ENCODE measurements at places on chromosomes 12 and 14.

GRCh38 chr12:65891219-65891618 lies 66.9 kb downstream of the HMGA2 start:
- DNase-seq, result no peak

DNA sequence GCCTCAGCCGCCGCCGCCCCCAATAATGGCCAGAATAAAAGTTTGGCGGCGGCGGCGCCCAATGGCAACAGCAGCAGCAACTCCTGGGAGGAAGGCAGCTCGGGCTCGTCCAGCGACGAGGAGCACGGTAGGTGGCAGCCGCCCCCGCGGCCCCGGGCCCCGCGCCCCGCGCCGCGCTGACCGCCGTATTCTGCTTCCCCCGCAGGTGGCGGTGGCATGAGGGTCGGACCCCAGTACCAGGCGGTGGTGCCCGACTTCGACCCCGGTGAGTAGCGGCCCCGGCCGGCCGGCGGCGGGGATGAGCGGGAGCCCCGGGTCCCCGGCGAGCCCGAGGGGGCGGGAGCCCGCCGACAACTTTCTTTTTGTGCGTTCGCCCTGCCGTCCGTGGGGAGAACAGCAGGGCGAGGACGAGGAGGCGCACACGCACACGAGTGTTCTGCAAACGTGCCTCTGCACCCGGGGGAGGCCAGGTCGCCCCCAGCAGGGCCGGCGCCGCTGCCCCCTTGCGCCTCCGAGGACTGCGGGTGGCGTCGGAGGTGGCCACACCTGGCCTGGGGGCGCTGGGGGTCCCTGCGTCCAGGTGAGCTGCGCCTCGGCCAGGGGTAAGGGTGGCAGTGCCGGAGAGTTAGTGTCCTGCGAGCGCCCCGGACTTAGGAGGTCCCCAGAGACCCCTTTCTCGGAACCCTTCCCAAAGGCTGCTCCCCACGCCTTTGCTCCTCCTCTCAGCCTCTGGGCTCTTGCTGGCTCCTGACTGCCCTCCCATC lies 794 bp downstream of the RCOR1 start:
- DNase-seq, result no peak

- DNase-seq, result no peak
Measured at GRCh38 chr12:115185506-115185905, 501.5 kb upstream of the TBX3 start.

DNA sequence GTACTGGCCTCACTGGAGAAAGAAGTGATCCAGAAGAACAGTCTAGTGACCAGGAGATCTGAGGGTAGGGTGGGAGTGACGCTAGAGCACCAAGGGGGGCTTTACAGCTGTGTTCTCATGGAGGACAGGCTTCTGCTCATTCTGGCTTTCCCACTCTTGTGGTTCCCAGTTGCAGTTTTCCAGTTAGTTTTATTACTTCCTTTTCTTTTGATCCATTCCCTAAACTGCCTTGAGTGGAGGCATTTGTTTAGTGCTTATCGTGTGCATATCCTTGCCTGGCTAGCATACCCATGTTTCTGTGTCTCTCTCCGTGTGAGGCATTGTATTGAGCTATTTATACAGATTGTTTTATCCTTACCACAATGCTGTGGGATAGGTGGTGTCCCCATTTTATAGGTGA lies 4.0 kb downstream of the MLEC start:
- DNase-seq, result no peak

- no peak for DNase-seq
Measured at GRCh38 chr12:29739279-29739991, 44.3 kb downstream of the TMTC1 start.

GRCh38 chr12:1634590-1635191 lies 5.7 kb downstream of the WNT5B start:
- no peak for DNase-seq

DNA sequence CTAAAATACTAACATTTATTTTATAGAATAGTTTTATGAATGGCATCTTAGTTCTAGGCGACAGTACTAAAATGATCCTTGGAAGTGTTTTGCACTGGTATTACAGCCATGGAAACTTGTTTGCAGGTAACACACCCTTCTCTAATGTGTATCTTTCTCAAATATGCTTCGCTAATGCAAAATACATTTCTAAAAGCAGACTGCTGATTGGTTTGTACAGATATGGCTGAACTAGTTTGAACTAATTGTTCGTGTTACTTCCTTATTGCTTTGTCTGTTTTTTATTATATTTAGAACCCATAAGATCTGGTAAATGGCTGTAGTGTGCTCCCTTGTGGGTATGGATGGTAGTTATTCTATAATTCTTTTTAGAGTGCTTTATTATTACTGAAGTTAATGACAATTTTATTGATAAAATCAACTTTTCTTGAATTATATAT lies 53.0 kb downstream of the ATF7IP start:
- no peak for DNase-seq
